GM23338 (cell line): ENCODE measurements at places on chromosomes 13 and 19. TPM values are rescaled to one million over a fixed set of nuclear protein-coding genes. Genes with fewer than 3 reads are reported as not detected.

The ZNF442 gene
- total RNA-seq: 1.0 and 3.6 TPM in 2 replicates

DNA sequence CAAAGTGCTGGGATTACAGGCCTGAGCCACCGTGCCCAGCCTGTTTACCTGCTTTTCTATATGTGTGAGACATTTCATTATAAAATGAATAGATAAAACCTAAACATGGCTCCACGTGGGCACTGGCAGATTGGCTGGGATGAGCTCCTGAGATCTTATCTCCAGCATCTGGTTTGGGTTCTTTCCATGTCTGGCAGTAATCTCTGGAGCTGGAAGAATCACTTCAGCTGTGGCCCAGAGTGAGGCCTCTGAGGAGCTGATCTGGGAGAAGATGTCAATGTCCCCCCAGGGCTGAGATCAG is 5.5 kb upstream of the SULT2A1 start:
- no peaks in the 10 kb centered on the region for H3K36me3 ChIP-seq
- H3K27me3 ChIP-seq: no peaks in the 10 kb centered on the region
- no peak for DNase-seq
- no peak overlapping the region for H3K27ac ChIP-seq

DNA sequence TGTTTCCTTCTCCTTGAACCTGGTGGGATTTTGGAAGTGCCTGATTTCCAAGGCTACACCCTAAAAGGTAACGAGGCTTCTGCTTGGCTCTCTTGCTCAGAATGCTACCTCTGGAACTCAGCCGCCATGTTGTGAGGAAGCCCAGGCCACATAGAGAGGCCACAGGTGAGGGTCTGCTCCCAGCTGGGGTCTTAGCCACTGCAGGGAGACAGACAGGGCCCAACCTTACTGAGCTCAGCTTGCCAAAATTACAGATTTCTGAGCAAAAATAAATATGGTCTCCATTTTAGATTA is 61.4 kb downstream of the GPR12 start:
- H3K36me3 ChIP-seq: no peaks in the 10 kb centered on the region
- no peak overlapping the region for H3K4me3 ChIP-seq
- no peaks in the 10 kb centered on the region for H3K4me1 ChIP-seq
- 0 out of 2 replicates have a peak, but pooled peaks cover 3% of the 10 kb centered on the region for H3K27me3 ChIP-seq
- H3K27ac ChIP-seq: no peak overlapping the region
- no peak for DNase-seq

- peaks cover 34% of the 10 kb centered on the region for H3K27me3 ChIP-seq
- peaks cover 8% of the 10 kb centered on the region; the same call in 1 of the 2 replicates for H3K4me1 ChIP-seq
- H3K27ac ChIP-seq: no peak overlapping the region
- DNase-seq: peak; percentile 69
Observed at GRCh38 chr13:23159760-23160637, 20.8 kb upstream of the SGCG start.

DNA sequence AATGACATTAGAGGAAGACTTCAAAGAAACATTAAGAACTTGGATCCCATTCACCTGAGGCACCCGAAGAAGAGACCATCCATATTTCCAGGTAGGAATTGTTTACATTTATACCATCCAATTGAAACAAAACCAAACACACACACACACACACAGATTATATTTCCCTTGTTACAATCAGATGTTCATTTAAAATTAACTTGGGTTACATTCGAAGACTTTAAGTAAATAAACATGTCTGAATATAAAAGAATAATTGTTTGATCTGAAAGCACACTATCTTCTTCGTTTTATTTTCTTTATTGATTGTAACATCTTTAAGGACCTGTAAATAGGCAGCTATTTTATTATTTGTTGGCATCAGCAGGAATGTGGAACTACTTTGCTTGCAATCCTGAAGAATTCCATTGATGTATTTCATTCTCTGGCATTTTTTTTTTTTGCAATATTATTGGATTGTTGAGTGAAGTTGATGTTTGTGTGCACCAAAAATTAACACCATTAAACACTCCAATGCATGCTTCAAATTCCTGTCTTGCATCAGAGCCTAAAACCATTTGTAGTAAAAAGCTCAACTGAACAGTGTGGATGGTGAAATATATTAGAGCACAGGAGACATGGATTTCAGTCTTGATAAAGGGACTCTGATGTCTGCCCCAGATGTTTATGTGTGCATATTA is 85.3 kb upstream of the FRY start:
- H3K27ac ChIP-seq: no peak overlapping the region
- H3K27me3 ChIP-seq: no peaks in the 10 kb centered on the region
- H3K4me3 ChIP-seq: no peak overlapping the region

The CGB5 gene
- total RNA-seq: not detected in 2 replicates
